ENCODE measurements at places on chromosomes 13 and 19.

DNA sequence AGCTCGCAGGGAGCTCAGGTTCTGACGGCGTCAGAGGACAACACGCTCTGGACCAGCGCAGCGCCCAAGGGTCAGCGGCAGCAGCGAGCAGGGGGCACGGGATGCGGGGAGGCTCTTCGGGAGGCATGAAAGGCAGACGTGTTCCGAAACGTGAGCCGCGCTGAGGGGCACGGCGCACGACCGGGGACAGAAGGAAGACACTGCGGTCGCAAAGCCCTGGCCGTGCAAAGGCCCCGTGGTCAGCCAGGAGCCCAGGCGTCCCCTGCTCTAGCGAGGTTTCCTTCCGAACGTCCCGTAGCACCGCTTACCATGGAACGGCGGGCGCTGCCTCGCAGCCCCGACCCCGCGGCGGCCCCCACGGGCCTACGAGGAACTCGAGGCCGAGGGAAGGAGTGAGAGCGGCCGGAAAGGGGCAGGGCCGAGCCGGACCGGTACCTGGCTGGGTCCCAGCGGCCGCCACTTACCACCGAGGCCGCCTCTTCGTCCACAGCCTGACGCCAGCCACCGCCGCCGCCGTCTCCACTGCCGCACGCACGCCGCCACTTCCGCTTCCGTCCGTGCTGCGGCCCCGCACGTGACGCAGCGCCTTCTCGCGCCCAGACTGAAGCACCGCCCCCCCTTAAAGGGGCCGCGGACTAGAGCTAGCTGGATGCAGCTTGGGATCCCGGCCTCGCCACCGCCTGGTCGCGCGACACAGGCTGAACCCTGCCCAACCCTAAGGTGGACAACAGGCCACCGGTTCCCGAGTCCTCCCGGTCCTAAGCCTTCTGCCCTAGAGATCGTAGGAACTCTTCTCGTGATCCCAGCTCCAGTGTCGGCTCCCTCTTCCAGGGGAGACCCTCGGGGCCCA, 9.4 kb downstream of the ABHD17A start:
- DNase-seq, result peak; percentile 22

GRCh38 chr19:4067396-4068046, 822 bp upstream of the ZBTB7A start:
- DNase-seq, result no peak

DNA sequence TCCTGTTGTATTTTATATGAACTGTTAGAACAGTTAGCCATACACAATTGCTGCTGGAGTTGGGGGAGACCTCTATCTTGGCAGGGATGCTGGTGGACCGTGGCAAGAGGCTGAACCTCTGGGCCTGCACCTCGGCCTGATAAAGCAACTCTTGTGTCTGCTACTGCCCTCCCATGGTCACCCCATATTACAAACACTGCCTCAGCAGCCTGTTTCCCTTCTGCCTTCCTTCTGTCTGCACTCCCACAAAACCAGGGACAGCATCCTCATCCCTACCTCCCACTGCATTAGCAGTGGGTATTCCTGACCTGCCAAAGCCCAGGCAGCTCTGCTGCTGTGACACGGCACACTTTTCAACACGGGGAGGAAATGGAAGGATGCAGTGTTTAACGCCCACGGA, 456.4 kb downstream of the FGF14 start:
- DNase-seq, result no peak

- DNase-seq, result no peak
Observed at GRCh38 chr19:16373532-16373931, 48.9 kb downstream of the KLF2 start.

DNA sequence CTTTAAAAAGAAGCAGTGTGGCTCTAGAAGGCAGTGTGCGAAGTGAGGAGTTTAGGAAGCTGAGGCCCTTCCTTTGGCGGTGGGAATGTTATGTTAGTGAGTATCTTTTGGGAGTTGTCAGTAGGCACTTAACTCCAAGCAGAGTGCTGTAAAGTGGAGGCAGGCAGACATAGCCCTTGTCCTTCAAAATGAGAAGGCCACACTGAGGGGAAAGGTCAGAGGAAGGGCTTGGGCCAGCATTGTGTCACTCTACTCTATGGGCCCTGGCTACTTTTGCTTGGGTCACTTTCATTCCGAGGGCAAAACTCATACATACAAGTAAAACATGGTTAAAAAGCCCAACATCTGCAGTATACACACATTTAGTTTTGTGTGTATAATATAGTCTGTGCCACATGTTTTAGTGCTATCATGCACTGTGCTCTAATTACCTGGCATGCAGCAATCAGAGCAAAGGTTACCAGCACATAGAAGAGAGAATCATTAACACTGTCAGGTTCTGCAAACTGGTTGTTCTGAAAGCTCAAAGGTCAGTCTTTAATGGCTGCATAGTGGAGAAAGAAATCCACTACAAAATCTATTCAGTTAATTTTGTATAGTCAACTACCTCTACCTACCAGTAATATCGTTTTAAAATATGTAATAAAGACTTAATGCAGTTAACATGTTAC, 64.4 kb downstream of the WASF3 start:
- DNase-seq, result no peak

GRCh38 chr19:57515255-57515654, 11.9 kb upstream of the ZNF549 start:
- DNase-seq, result no peak

DNA sequence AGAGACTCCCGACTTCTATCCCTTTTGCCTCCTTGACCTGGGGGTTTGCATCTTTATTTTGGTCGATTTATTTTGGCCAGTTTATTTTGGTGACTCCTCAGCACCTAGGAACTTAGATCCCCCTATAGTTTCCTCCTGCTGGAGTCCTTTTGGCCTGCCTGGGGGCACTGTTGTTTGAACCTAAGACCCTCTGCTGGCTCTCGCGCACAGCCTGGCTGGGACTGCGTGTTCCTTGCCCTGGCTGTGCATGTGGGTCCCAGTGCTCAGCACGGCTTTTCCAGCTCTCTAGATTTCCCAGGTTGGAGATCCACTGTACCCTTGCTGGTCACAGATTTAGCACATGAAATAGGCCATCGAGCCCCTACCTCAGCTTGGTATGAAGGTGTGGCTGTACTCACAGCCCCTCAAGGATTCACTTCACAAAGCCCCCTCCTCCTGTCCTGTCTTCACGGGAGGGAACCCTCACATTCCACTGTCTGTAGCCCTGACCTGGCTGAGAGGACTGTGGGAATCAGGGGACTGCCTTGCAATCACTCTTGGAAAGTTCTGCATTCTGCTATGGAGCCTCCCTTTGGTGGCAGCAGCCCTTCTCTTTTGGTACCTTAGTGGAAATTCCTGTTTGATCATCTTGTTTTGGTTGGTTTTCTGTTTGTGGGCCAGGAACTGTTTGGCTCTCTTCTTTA, 8.3 kb downstream of the UBAC2 start:
- DNase-seq, result no peak

- no peak for DNase-seq
Observed at GRCh38 chr19:41533671-41534215, 42.2 kb upstream of the CEACAM21 start.

GRCh38 chr19:18480006-18480691, 41.7 kb downstream of the ELL start:
- DNase-seq, result no peak

- DNase-seq, result no peak
Observed at GRCh38 chr19:21127001-21127400, 14.8 kb upstream of the ZNF431 start.

DNA sequence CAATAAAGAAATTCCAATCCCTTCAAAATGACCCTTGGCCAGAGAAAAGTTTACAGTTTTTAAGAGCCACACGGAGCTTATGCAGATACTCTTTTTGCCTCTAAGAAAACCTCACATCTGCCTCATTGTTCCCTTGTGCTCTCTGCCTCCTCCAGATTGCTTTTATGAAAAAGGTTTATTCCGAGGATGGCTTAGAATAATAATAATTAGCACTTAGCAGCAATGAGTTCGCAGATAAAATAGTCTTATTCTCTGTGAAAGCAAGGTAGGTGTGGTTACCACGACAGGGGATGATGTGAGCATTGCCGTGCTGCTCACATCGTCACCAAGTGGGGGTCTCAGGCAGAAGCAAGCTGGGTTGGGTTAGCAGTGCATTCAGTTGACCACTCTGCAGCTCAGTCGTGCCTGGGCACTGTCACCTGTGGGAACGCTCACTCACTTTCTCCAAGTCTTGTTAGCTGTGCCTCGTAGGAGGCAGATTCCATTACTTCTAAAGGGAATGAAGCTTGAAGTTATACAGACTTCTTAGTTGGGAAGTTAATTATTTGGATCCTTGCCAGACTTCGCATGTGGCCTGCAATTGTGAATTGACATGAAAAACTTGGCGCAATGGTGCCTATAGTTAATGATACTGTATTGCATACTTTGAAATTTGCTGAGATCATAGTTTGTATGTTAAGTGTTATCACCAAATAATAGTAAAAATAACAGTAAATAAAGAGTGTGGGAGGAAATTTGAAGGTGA, 157.2 kb downstream of the MYO16 start:
- DNase-seq, result no peak

DNA sequence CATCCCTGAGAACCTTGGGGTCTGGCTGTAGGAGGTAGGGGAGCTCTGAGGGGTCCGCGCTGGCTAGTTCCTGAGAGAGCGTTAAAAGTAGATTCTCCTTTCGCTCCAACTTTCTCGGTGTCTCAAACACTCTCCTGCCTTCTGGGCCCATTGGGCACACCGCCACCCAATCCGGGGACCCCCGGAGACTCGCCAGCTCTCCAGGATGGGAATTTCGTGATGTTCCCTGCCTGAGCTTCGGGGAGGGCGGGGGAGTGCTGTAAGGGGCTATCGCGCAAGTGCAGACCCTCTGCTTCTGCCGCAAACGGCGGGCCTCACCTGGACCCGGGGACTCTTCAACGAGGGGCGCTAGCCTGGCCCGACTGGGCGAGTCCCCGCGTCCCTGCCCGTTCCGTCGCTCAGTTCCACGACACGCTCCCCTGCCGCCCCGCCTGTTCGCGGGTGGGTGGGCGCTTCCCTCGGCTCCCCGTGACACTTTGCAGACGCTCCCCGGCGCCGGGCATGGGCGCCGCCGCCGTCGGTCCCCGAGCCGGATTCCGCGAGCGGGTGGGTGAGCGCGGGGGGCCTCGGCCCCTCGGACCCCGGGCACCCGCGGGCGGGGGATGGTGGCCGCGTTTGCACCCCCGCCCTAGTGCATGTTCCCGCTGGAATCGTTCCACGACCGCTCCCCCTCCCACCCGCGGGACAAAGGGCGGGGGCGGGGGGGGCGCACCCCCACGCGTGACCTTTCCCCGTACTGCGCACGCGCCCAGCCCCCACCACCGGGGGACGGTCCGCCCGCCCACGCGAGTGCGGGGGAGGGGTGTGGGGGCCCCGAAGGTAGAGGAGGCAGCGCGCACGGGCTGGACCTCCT, at the start of gene CCDC106:
Gene CCDC106 (plus strand): TSS at position 481 of the 853 bp plus-strand sequence. CDS start 835 bp downstream, outside the sequence.
- DNase-seq, result peak; percentile 27

DNA sequence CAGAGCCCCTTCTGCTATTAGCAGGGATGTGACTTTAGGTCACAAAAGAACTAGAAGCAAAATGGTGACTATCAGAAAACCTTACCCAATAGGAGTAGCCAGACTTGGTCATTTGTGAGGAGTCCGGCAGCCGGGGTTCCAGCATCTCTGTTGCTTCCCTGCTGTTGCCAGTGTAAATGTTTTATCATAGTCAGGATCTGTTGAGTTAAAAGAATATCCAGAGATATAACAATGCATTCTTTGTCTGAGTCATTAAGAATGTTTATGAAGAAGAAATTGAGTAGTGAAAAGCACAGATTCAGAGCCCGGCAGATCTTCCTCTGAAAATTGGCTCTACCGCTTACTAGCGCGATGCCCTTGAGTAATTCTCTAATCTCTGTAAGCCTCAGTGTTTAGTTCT, 84.2 kb downstream of the COL4A2 start:
- DNase-seq, result no peak

DNA sequence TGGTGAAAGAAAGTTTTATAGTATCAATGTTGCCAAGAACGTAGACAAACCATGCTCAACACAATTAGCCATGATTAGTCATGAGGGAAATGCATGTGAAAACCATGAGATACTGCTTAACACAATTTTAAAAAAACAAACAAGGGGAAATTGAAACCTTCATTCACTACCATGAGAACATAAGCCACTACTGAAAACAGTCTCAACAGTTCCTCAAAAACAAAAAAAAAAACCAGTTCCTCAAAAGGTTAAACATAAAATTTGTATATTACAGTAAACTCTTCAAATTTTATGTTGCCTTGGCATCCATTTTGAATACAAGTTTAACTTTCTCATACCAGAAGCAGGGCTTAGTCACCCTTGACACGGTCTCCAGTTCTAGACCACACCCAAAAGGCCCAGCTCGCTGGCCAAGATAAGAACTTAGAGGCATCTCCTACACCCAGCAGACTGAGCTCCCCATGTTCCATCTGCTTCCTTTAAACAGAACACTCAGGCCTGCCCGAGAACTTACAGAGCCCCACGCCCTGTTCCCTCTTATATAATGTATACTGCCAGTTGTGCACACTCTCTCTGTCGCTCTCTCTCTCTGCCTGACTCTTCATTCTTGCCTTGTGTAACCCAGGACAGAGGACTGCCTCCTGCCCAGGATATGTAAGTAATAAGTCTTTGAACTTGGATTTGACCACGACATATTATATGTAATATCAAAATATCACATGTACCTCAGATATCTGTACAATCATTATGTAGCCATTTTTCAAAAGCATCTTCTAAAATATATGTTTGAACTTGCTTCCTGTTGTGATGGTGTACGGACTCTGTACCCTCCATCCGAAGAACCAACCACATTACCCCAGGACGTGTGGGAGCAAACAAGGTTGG, 67.4 kb downstream of the STK24 start:
- no peak for DNase-seq

DNA sequence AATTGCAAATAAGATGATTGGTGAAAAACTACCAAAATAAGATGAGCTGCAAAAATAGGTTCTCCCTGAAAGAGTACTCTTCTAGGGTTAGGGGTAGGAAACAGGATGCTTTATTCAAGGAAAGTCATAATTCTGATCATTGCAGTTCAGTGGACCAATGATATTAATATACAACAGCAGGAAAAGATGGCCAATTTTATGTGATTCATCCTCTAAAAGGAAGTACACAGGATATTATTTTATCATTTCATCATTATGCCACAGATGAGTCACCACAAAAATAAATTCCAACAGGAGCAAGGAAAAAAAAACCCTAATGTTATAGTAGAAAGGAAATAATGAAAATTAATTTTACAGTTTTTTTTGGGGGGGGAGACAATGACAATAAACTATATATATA, 205.0 kb downstream of the NALCN start:
- DNase-seq, result no peak

GRCh38 chr13:74206061-74206561, 71.9 kb upstream of the KLF12 start:
- no peak for DNase-seq

GRCh38 chr19:29467824-29468401, 57.9 kb upstream of the VSTM2B start:
- DNase-seq, result no peak

GRCh38 chr19:6239401-6239844, 40.4 kb downstream of the MLLT1 start:
- no peak for DNase-seq

DNA sequence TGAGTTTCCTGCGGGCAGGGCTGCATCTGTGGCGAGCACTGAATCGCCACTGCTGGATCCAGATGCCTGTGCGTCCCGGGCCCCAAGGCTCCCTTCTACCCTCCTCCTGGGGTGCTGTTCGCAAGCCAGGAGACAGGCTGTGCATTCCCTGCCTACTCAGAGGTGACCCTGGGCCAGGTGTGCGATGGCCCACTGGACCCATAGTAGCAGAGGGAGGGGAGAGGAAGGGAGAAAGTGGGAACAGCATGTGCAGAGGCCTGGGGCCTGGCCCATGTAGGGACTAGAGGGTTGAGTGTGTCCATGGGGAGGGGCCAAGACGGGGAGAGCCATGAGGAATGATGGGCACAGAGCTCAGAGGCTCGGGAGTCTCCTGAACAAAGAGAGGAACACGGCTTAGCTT, 27.3 kb downstream of the CARM1 start:
- no peak for DNase-seq

All from NCI-H2081 treated with DMSO at 0.1 percent for 48 hours (cell line).